ENCODE measurements at places on chromosomes 13 and 19.

DNA sequence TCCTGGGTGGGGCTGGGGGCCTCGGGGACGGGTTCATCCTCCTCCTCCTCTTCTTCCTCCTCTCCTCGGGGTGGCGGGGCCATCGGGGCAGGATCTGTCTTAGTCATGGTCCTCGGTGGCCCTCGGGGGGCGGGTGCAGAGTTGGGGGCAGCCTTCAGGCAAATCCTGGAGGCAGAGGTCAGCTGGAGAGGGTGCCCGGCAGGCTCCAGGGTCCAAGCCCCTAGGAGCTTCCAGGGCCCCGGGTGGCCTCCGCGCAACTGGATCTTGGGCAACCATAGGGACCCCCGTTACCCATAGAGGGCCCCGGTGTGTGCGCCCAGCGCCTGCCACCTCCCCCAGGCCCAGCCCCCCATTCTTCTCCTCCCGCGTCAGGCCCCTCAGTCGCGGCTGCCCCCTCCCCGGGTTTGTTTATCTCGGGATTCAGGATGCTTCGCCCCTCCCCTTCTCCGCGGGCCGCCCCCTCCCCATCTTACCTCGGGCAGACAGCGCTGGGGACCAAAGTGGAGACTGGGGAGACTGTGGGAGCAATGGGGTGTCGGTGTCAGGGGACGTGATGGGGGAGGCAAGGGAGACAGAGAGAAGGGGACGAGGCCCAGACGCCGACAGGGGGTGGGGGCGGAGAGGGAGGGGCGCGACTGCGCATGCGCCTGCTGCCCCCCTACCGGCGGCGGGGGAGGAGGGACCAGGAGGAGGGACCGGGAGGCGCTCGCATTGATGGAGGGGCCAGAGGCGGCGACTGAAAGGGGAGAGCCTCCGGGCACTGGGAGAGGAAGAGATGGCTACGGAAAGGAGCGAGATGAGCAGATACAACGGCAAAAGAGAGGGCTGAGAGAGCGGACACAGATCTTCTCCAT is at the start of gene CLIP3:
CLIP3 (minus strand) TSS at position 623 of the 854 bp plus-strand sequence; CDS start at position 107, 516 bp downstream.
- no peak for DNase-seq

GRCh38 chr13:98273824-98274742 is 97.0 kb upstream of the RNF113B start:
- no peak for DNase-seq

DNA sequence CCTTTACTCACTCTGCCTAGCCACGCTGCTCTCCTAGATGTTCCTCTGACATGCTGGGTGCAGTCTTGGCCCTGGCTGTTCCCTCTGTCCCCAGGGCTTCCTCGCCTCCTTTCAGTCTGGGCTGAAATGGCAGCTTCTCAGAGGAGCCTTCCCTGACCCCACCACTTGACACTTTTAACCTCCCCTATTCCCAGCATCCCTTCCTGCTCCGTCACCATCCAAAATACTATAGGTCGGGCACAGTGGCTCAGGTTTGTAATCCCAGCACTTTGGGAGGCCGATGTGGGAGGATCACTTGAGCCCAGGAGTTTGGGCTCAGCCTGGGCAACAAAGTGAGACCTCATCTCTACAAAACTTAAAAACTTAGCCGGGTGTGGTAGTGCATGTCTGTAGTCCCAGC is 2.6 kb downstream of the FAM187B start:
- DNase-seq, result no peak

DNA sequence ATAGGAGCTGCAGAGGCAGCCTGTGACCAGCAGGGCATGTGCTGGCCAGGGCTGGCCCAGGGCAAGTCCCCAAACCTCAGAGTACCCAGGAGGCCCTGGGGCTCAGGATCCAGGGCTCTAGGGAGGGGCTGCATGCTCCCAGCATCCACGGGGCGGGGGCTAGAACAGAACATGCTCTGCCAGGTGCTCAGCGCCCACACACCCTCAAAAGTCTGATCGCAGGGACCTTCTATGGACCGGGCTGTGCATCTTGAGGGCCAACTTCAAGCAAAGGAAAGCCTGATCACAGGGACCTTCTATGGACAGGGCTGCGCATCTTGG is 33.5 kb downstream of the ELL start:
- no peak for DNase-seq

DNA sequence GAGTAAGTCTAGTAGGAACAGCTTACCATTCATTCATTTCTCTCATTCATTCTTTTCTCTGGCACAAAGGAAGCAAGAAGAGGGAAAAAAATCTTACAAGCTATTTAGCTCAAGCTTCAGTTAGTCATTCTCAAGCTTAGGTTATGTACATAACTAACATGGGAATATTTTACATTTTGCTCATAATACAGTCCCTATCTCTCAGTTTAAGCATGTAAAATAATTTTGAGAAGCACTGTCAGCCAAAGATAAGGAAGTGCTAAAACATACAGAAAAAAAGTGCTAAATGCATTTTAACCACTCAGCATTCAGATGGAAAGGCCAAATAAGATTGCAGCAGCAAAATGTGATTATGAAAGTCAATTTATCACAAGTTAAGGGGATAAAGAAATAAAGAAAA is 7.9 kb downstream of the RBM26 start:
- DNase-seq, result no peak

DNA sequence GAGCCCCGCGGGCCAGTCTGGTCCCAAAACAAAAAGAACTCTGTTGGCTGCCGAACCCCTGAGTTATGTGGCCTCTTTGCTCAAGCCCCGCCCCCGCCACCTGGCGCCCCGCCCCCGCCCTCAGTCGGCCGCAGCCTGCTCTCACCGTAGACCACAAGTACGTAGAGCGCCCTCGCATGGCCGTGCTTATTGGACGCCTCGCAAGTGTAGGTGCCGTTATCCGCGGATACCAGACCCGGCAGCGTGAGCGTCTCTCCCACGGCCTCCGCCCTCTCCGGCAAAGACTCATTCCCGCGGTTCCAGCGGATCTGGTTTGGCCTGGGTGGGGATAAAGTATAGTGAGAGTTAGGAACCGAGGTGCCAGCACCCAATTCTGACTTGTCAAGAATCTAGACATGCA is 5.5 kb upstream of the ZNF428 start:
- no peak for DNase-seq

DNA sequence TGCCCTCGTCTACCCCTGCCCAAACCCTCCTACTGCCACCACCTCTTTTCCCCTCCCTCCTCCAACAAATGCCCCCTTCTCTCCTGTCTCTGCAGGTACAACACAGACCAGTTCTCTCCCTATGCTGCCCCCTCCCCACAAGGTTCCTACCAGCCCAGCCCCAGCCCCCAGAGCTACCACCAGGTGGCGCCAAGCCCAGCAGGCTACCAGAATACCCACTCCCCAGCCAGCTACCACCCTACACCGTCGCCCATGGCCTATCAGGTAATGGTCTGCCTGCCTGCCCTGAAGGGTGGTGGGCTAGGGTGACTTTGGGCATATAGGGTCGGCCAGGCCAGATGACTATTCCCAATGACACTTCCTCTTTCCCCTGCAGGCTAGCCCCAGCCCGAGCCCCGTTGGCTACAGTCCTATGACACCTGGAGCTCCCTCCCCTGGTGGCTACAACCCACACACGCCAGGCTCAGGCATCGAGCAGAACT is 6.5 kb upstream of the TIMM50 start:
- DNase-seq, result no peak

DNA sequence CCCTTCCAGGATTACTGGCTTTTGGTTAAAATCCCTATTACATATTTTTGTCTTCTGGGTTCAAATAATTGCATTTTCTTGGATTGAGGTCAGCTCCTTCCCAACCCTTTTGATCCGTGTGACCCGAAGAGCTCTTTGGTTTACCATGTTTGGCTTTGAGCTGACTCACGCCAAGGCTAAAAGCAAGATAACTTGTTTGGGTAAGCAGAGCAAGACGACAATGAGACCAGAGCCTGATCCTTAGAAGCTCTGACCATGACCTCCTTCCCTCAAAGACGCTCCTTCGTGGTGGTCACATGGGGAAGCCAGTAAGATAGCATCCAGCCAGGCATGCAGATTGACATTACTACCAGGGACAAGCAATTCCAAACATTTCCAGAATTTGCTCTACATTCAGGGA is 153.8 kb downstream of the DCT start:
- no peak for DNase-seq

DNA sequence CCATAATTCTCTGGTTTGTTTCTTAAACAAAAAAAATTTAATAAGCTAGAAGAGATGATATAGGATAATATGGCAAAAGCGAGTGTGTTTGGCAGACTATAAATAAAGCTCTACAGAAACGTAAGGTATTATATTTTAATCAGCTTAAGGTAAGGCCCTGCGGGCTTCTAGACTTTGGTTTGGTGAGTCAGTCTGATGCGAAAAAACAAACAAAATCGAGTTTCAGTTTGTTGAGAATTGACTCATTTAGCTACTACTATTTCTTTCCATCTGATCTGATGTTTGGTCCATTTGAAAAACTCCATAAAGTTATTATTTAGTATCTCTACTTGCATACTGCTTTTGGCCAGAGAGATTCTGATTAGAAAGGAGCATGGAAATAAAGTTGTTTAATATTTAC is 138.0 kb downstream of the MIPEP start:
- no peak for DNase-seq

GRCh38 chr13:74661851-74662250 is 527.6 kb upstream of the KLF12 start:
- no peak for DNase-seq

GRCh38 chr19:55283548-55284377 is at the start of gene BRSK1:
BRSK1 (plus strand) TSS chr19:55283997; CDS start chr19:55284443, 446 bp downstream.
- no peak for DNase-seq

GRCh38 chr19:4378886-4379285 is 21.5 kb downstream of the SH3GL1 start:
- no peak for DNase-seq

GRCh38 chr19:6925801-6926751 is 38.7 kb downstream of the ADGRE1 start:
- no peak for DNase-seq

DNA sequence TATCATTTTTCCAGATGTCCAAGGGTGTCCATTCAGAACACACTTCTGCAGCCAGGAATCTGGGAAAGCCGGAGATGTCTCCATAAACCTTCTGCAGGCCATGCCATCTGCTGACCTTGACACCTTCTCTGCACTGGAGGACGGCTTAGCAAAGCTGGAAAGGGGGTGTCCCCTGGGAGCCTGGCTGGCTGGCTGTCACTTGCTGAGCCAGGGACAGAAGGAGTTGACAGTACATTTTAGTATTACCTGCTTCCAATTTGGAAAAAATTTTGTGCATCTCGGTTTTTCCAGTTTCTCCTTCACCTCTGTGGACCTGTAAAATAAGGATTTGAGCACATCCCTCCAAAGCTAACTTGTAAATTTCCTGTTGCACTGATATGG is 8.1 kb upstream of the CHST8 start:
- no peak for DNase-seq

- no peak for DNase-seq
Measured at GRCh38 chr19:7417671-7418324, 69.1 kb downstream of the ARHGEF18 start.

GRCh38 chr13:54449922-54450321 is 1421.3 kb downstream of the OLFM4 start:
- no peak for DNase-seq

DNA sequence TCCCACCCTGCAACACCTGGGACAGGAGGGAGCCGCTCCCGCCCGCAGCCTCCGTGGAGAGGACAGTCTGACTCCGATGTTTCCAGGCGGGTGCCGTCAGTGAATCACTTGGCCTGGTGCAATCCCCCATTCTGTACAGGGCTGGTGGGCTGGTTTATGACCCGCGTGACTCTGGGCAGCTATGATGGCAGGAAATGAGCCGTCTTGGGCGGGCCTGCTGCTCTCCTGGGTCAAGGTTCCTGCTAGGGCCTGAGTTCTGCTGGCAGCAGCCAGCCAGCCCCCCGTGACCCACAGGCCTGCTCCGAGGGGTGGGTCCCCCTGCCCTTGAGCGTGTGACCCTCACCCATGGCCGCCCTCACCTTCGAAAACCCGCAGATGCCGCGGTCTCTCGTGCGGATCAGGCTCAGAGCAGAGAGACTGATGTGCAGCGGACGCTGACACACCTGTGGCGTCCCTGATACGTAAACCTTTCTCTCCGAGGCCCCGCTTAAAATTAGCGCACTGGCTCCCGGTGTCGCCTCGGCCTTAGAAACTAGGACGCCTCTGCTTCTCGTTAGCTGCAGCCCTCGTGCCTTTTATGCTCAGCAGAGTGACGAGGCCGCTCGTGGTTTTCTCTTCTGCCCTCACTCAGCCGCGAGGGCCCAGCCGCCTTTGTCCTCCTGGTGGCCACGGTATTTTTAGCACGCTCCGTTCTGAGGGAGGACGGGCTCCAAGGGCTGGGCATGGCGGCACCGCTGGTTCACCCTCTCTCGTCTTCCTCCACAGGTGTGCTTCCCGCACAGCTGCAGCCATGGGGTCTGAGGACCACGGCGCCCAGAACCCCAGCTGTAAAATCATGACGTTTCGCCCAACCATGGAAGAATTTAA is 63.4 kb downstream of the KDM4B start:
- no peak for DNase-seq

GRCh38 chr13:89486065-89486464 is 1814.9 kb downstream of the SLITRK5 start:
- no peak for DNase-seq

GRCh38 chr13:42119875-42120274 is 71.4 kb downstream of the DGKH start:
- no peak for DNase-seq

DNA sequence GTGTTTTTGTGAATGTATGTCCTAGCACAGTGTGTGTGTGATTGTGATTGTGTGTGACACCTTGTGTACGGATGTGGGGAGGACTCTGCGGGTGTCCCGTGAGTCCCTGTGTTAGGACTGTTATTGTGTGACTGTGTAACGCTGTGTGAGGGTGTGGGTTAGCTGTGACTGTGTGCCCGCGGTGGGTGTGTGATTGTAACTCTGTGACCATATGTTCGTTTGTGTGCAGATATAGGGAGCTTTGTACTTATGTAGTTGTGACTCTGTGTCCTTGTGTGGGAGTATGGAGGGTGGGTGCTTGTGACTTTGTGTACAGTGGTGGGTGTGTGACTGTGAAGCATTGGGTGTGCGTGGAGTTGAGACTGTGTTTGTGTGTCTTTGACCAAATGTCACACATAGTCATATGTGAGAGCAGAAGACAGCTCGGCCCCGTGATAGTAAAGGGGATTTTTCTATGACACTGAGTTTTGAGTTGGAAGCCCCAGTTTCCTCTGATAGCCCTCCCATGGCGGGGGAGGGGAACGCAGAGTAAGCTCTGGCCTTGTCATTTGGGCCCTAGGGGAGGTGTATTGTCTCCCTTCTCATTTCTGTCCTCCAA is 949 bp upstream of the ZNF260 start:
- no peak for DNase-seq

DNA sequence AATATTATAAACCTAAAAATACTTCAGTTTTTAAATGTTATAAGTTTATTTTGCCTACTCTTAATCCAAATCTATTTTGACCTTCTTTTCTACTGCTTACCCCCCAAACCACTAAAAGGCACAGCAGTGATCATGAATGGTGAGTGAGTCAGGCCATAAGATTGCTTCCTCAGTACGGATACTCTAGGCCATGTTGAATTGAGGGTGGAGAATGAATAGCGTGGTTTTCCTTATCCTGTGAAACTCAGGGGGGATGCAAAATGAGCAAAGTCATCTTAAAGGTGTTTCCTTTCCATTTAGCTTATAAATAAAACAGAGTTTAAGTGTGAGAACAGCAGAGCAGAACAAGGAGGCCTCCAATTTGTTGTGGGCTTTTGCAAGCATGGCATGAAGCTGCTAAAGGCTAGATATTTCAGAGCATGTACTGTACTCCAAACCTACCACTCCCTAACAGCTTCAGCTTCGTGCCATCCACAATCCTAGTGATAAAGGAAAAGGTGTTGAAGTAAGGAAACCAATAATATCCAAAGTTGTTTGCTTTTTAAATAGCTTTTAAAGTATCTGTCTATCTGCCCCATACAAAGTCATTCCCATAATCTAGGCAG is 25.0 kb downstream of the SERPINE3 start:
- DNase-seq, result no peak

Data from epithelial cell of proximal tubule (primary cell).